IPS DF 19.7 (cell line): ENCODE measurements at places on chromosomes 6 and 20.

- DNase-seq: no peak
Observed at GRCh38 chr6:77036400-77036799, 426.9 kb downstream of the HTR1B start.

DNA sequence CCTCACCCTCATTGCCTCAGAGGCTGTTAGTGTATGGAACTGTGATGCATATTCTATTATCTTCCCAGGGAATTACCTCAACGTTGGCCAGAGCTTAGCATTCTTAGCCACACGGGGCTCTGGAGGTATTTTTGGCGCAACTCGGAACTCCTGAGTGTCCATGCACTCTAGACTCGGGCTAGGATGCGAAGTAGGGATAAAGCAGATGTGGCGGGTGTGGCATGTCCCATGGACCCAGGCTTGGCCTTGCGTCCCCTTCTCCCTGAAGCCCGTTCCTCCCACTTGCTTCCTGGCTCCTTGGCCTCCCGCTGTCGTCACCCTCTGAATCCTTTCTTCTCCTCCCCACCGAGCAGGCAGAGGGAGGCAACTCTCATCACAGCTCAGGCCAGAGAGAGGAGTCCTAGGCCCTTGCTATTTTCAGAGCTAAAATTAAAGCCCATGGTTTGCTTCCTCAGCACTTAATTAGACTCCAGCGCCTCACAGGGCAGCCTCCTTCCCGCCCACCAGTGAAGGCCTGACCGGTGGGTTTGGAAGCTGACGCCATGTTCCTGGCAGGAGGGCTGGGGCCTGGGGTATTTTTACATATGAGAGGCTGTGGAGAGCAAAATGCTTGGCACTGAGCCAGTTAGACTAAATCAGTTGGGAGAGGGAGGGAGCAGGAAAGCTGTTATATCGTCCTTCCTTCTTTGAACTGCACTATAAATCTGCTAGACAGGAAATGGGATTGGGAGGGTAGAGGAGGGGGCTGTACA lies 138.7 kb downstream of the FOXO3 start:
- no peak for DNase-seq

DNA sequence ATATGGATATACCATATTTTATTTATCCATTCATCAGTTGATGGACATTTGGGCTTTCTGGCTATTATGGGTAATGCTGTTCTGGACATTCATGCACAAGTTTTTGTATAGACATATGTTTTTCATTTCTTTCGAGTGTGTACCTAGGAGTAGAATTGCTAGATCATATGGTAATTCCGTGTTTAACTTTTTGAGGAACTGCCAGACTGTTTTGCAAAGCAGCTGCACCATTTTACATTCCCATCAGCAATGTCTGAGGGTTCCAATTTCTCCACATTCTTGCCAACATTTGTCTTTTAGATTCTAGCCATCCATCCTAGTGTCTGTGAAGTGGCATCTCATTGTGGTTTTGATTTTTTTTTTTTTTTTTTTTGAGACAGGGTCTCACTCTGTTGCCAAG lies 20.8 kb downstream of the SRC start:
- DNase-seq: no peak

GRCh38 chr6:8944548-8944947 lies 509.2 kb upstream of the SLC35B3 start:
- DNase-seq: no peak

- peak; percentile 54 for DNase-seq
Observed at GRCh38 chr6:106608080-106608668, 21.1 kb downstream of the RTN4IP1 start.

- no peak for DNase-seq
Observed at GRCh38 chr6:169208011-169208410, 45.6 kb downstream of the THBS2 start.

- no peak for DNase-seq
Observed at GRCh38 chr20:16709017-16709416, 20.8 kb upstream of the SNRPB2 start.

- DNase-seq: no peak
Observed at GRCh38 chr6:167769408-167770190, 57.1 kb upstream of the AFDN start.

GRCh38 chr6:69279805-69280204 lies 517.0 kb downstream of the LMBRD1 start:
- DNase-seq: no peak

- DNase-seq: no peak
Observed at GRCh38 chr20:35743693-35744491, 1.8 kb upstream of the RBM39 start.

- DNase-seq: no peak
Observed at GRCh38 chr6:6960571-6961251, 147.1 kb upstream of the RREB1 start.

DNA sequence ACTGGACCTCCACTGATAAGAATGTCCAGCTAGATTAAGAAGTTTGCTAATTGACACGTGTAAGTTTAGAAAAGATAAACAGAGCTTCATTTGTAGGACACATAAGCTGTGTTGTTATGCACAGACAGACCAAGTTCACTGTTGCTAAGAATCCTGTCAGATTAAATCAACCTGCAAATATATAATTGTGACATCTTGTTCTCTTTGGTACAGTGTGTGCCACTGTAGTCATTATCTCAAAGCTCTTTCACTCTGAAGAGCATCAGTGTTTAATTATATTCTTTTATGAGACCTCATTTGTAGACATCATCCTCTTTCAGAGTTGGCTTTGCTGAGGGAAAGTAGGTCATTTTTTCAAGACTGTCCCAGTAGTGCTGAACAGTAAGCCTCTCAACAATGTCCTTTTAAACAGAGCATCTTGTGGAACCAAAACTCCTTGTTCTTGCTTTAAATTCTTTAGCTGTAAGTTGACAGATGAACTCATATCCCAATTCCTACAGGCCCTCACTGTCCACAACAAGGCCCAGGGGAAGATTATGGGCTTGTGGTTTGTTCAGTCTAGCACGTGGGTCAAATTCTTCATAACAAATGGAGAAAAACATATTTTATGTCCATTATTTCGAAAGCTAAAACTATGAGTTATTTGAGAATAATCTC lies 252.4 kb downstream of the HDGFL1 start:
- no peak for DNase-seq

GRCh38 chr6:27791182-27791943 lies 120.8 kb downstream of the OR2B2 start:
- no peak for DNase-seq

DNA sequence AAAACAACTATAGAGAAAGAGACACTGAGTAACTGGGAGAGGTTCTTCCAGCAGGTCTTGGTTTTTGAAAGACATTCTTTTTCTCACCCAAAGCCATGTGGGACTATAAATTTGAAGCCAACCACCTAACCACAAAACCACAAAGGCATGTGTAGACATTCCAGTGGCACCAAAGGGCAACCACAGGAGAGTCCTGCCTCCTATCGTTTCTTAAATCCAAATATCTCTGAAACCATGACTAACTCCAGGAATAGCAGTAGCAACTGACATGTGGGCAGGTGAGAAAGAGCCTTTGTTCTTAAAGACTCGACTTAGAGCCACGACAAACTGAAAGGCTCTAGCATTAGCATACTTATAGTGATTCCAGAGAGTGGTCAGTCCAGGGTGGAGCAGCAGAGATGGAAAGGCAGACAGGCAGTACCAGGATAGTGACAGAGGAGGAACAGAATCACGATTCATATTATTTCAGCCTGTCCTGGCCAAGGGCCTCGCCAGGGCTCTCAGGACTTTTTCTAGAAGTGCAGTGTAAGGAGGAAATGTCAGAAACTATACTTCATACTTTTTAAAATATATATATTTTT lies 9.4 kb upstream of the COL9A1 start:
- DNase-seq: no peak

GRCh38 chr6:56914798-56915658 lies 39.9 kb upstream of the BEND6 start:
- DNase-seq: no peak

DNA sequence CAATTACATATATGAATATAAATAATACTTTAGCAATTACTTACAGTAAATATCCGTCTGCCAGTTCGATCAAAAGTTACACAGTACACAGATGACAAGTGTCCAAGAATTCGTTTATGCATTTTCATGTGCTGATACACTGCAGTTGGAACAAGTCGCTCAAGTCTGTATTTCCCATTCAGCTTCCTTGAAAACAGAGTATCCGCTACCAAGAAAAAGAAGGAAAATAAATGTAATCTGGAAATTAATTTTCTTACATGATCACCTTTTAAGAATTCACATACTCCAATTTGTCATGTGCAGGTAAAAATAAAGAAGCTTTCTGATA lies 35.3 kb downstream of the PHIP start:
- no peak for DNase-seq

DNA sequence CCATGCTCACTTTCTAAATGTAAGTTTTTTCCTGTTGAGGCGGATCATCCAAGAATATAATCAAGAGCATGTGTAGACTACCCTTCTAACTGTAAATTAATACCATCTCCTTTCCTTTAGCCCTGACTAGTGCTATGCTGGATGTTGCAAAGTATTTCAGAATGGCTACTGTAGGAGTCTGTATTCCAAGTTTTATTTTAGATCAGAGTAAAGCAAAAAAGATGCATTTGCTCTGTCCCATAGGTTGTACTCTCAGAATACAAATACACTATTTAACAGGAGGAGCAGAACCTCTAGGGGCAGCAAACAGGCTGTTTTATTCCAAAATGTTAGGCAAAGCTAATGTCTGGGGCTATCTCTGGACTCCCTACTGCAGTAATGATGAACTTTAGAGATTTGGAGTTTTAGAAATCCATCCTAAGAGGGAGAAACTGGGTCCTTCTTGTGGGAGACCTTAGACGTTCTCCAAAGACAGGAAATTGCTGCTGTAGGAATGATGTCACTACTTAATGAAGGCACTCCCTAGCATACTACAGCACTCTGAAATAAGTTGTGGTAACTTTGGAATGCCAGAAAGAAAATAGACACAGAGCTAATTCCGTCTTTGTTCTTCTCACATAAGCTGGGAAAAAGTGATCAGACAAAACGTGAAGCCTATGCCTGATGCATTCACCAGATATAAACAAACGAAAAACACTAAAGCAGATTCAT lies 392.4 kb upstream of the HS3ST5 start:
- DNase-seq: no peak

GRCh38 chr6:159085396-159085895 lies 40.7 kb upstream of the TAGAP start:
- DNase-seq: no peak

DNA sequence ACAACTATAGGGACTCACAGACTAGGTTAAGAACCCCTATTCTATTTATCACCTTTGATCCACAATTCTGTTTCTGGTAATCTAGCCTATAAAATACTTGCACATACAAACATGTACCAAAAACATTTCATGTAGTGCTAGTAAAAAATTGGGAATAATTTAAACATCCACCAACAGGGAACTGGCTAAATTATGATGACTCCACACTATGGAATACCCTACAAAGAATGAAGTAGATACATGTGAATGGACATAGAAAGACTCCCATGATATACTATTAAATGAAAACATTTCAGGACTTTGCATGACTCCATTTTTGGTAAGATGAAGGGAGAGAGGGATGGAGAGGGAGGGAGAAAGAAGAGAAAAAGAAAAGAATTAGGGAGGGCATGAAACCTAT lies 58.2 kb downstream of the ZHX3 start:
- DNase-seq: no peak

GRCh38 chr6:68559070-68559469 lies 76.0 kb upstream of the ADGRB3 start:
- DNase-seq: peak; percentile 15

GRCh38 chr6:71902261-71902660 lies 15.9 kb downstream of the RIMS1 start:
- DNase-seq: no peak
